ENCODE measurements at places on chromosomes 1 and 21.
A peak's percentile ranks its signal among the peaks of the same experiment; 100 is the strongest.

GRCh38 chr1:240936911-240937668 lies 325.1 kb upstream of the GREM2 start:
- no peak for DNase-seq

- no peak for DNase-seq
Observed at GRCh38 chr1:116453906-116454305, 80.9 kb downstream of the ATP1A1 start.

DNA sequence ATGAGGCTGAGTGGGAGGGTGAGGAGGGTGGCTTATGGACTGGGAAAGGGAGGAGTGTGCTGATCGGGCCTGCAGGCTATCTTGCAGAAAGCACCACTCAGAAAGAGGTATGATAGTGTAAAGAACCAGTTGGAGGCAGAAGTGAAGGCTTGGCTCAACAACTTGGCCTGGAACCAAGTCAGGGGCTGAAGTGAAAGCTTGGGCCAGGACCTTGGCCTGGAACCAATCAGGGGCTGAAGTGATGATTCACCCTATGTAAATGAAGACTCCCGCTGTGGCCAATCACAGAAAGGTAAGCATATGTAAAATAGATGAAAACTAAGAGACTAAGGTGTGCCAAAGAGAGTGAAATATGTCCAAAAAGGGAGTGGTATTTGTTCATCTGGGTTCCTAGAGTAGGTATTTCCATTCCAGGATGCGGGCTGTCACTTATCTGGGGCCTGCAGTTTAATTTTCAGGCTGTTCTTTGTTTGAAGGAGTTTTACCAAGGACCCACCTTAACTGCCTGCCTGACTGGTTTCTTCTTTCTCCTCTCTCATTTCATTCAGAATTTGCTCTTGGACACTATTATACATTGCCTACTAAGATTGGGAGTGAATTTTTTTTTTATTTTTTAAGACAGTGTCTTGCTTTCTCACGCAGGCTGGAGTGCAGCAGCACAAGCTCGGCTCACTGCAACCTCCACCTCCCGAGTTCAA lies 5.1 kb upstream of the RFX5 start:
- no peak for DNase-seq

- DNase-seq: no peak
Observed at GRCh38 chr1:39043513-39043912, 17.4 kb downstream of the NDUFS5 start.

- DNase-seq: peak; percentile 69
Observed at GRCh38 chr21:29295066-29295650, 3.6 kb upstream of the BACH1 start.

DNA sequence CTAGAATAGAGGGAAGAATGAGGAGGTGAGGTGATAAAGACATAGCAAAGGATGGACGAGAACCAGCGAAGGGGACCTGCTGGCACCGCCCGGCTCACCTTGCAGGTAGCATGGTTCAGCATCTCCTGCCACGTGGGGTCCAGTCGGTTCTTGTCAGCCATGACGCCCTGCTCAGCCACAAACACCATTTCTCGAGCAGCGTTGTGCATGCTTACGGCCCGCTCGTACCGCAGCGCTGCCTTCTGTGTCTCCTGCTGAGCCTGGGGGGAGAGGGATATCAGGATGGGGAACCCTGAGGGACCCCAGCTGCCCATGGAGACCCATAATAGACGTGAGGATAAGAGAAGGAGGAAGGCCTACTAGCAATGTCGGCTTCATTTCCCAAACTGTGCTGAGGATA lies 11.4 kb downstream of the SH3BP5L start:
- DNase-seq: no peak

DNA sequence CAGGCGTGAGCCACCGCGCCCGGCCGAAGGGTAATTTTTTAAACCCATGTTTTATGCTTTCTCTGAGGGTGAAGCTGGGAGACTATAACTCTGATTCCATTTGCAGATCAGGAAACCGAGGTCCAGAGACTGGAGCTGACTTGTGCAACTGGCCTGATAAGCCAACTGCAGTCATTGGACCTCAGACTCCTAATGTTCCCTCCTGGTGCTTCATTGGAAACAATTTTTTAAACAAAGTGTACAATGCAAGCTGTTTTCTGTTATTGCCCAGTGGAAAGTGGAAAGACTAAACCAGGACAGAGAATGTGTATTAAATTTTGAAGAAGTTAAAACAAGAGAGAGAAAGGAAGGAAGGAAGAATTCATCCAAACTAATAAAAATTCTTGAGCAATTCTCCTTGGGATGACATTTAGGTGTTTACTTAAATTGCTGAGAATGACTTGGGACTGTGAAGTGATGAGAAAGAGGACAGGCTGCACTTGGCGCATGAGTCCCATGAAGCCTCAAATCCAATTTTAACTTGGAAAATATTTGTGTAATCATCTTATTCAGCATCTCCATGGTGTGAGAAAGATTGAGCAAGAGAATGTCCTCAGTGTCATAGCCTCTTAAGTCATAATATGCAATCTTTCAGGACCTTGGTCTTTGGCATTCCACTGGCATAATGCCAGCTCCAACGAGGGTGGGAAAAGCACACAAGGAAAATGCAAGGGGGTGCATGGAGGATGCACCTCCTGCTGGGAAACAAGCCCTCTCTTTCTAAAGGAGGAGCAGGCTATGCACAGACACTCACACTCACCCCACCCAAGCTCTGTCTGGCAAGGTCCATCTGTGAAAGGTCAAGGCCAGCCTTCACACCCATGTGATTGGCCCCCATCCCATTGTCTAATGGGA lies 342.0 kb downstream of the SIPA1L2 start:
- no peak for DNase-seq

DNA sequence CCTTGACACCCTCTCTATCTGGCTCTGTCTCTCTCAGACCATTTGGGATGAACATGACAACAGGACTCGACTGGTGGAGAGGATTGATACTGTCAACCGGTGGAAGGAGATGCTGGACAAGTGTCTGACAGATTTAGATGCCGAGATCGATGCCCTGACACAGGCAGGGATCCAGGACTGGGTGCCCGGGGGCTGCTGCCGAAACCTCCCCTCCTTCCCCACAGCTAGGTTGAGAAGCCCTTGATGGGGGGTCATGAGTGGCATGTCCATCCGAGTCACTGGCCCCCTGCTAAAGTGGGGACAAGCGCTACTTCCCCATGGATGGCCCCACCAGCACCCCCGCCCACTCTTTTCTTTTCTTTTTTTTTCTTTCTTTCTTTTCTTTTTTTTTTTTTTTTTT lies 1.2 kb downstream of the TEKT2 start:
- no peak for DNase-seq

DNA sequence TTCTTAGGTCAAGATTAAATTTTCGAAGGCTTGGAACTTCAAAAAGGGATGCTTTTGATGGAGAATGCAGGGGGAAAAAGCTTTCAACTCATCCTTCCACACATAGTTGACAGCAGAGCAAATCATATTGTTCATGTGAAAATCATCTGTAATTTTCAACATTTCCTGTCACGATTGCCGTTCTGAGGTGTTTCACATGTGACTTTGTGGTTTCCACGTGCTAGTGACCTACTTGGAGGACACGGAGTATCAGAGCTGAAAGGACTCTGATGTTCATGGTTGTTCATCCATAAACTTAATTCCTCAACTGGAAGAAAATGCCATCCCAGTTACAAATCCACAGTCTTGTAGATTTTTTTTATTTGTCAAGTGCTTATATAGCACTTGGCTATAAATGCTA lies 79.1 kb downstream of the ZP4 start:
- no peak for DNase-seq

GRCh38 chr1:205495237-205495823 lies 9.1 kb upstream of the CDK18 start:
- no peak for DNase-seq

DNA sequence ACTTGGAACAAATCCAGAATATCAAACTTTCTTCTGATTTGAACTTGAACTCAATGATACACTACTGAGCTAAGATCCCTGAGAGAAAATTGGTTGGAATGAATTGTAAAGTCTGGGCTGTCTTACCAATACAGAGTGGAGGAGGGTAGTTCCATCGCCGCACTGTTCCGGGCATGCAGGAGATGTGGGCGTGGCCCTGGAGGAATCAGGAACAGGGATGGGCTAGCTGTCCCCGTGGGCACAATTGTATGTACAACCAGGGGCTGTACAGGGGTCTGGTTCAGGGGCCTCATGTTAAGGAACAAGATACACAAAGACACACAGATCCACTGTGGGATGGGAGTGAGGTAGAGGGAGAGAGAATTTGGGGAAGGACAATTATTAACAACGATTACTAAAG lies 144.3 kb downstream of the ZSCAN20 start:
- DNase-seq: no peak

- DNase-seq: no peak
Observed at GRCh38 chr1:109728870-109729269, 12.0 kb downstream of the GSTM3 start.

DNA sequence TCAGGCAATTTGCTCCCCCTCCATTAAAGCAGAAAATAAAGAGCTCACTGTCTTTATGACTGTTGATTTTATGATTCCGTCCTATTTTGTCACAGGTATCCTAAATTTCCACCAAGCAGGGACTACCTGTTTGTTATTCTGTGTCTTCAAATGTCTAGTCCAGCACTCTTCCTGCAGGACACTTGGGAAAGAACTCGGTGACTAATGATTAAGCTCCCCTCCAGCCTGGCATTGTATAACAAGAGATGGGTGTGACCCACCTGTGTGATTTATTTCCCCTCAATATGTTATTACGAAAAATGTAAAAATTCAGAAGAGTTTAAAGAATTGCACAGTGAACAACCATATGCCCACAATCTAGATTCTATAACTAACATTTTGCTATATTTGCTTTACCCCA lies 42.9 kb upstream of the LRRN2 start:
- DNase-seq: no peak

- DNase-seq: peak; percentile 6
Observed at GRCh38 chr1:47231301-47232186, 481 bp downstream of the TAL1 start.

DNA sequence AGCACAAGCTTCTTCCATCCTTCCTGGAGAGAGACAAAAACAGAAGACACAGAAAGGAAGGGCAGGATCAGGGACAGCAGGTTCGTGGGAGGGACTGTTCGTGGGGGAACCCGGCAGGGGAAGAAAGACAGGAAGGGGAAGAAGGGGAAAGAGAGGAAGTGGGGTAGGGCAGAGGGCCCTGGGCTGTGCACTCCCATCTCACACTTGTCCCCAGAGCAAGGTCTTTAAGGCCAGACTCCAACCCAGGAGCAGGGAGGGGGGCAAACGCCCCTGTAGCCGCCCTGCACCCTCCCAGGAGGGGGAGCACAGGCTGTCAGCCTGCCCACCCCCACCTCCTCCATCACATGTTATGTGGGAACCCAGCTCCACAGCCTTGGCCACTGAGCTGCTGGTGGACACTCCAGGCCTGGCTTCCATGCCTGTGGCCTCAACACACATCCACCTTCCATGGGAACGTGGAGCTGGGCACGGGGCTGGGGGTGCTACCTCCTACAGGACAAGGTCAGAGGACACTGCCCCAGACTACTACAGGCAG lies 9.3 kb downstream of the SLC19A1 start:
- no peak for DNase-seq

- no peak for DNase-seq
Observed at GRCh38 chr1:186531561-186532165, 70.7 kb upstream of the PDC start.

DNA sequence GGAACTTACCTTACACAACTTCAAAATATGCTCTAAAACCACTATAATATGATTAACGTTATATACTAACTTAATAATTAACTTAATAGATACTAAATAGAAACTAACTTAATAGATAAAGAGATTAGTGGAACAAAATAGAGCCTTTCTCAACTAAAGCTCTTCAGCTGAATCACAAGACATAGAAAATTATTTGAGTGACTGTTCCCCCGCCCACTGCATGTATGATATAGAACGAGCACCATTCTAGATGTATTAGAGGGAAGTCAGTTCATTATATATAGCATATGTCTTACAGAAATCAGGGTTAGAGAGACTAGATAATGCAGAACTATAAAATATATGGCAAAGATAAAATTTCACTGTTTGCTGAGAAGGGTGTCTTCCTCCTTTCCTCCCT lies 16.3 kb downstream of the LYPLAL1 start:
- DNase-seq: no peak

DNA sequence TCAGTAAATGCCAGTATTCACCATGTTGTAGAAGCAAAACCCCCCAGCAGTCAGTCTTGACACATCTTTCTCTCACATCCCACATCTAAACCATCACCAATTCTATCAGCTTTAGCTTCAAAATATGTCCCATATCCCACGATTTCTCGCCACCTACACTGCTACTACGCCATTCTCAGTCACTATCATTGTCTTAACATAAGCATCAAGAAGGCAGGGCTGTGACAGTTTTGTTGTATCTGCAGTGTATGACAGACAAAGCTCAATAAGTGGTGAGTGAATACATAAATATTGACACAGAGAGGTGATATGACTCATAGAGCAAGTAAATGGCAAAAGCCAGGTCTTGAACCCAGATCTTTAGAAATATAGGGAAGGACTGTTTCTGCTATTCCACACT lies 59.9 kb downstream of the JAK1 start:
- DNase-seq: no peak

DNA sequence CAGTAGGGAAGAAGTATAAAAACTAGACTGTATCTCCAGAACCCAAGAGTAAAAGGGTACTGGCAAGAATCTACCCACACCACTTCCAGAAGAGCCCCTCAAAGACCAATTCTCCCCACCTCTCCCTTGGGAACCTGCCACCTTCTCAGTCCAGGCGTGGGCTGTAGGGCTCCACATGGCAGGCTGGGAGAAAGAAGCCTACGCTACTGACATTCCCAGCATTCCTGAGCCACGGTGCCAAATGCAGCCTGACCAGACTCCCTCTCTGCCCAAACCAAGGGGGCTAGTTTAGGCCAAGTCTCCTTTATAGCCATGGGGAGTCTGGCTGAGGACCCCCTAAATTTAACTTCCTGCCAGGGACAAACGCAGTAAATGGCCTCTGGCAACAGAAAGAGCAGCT lies 2.0 kb downstream of the UBE2Q1 start:
- no peak for DNase-seq

DNA sequence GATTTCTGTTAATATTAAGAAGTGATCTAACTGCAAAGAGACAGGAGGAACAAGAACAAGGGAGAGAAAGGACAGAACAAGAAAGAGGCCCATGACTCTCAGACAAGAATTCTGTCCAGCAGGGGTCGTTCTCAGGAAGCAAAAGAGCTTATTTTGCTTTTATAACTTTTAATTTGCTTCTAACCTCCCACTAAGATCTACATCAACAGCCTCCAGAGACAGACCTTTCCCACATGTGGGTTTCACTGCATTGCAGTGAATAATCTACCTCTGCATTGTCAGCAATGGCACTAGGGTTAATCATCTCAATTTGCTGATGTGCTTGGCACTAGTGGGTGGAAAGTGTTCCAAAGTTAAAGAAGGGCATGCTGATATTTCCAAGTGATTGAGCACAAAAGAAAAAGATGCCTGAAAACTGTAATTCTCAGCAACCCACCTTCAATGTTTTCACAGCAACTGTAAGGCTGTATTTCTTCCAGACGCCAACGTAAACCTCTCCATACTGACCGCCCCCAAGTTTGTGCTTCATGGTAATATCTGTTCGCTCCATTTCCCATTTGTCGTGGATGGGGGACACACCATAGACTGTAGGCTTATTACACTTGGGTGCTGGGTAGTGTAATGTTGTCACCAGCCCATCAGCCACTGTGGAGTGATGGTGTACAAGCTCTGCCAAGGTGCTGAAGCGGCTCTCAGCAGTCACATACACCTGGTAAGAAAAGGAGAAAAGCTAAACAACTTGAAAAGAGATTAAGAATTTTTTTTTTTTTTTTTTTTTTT lies 39.5 kb downstream of the TOR3A start:
- DNase-seq: peak; percentile 28

- DNase-seq: no peak
Observed at GRCh38 chr1:34292472-34292871, 115.8 kb downstream of the C1orf94 start.

All from central memory CD4-positive, alpha-beta T cell (primary cell).